ENCODE measurements at places on chromosomes 3 and 15. TPM values are rescaled to one million over a fixed set of nuclear protein-coding genes. Genes with fewer than 3 reads are reported as not detected.

DNA sequence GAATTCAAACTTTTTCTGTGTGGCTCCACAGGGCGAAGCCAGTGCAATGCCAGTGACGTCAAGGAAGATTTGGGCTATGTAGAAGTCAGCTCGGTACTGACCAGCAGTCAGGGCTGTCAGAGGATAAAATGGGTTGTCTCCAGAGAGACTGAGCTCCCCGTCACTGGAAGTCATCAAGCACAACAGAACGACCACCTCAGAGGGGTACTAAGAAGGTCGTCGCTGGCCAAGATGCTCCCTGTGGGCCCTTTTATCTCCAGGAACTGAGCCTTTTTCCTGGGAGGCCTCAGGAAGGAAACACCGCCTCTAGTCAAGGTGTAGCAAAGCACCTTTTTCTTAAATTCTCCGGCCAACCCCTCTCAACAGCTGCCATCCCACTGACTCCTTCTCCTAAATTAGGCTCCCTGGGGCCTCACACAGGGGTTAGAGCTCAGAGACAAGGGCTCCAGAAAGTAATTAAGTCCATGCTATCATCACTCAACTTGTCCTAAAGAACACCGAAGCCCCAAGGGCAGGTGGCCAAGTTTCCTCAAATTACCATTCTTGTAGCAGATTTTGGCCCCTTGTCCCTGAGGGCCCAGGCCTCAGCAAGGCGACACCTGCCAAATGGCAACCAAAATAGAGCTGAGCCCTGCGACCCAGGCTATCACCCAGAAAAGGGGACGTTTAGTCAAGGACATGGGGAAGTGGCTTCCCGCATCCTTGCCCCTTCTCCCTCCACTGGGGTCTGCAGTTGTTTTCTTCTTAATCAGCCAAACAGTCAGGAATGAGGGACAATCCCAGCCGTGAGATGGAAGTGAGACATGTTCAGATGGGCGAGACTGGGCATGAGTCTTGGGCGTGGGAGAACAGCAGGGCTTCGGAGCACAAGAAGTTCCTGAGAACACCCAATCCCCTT, 48.0 kb downstream of the SSUH2 start:
- no peak for DNase-seq
- no peak overlapping the region for H3K4me3 ChIP-seq
- no peaks in the 10 kb centered on the region for H3K36me3 ChIP-seq
- peaks cover 5% of the 10 kb centered on the region for H3K4me1 ChIP-seq

SERPINI2 gene
- not detected for polyA plus RNA-seq

MUSTN1 gene
- polyA plus RNA-seq, result not detected

EXD1 gene
- polyA plus RNA-seq, result not detected

Data from IMR-90 (cell line).